Natural killer cell treated with Interleukin-12 subunit alpha and Interleukin-12 subunit beta and Interleukin-15 and Interleukin-18, amount 100 ng/mL, for 72 hours (primary cell): ENCODE measurements at places on chromosomes 1 and 21. TPM values are rescaled to one million over a fixed set of nuclear protein-coding genes. Genes with fewer than 3 reads are reported as not detected.

Gene OLFML3
- 1.2 TPM for total RNA-seq

Gene OR2T3
- 0.47 TPM for total RNA-seq

Gene ANKRD45
- not detected for total RNA-seq

Gene CFAP141
- total RNA-seq: not detected

Gene C1orf94
- not detected for total RNA-seq

DNA sequence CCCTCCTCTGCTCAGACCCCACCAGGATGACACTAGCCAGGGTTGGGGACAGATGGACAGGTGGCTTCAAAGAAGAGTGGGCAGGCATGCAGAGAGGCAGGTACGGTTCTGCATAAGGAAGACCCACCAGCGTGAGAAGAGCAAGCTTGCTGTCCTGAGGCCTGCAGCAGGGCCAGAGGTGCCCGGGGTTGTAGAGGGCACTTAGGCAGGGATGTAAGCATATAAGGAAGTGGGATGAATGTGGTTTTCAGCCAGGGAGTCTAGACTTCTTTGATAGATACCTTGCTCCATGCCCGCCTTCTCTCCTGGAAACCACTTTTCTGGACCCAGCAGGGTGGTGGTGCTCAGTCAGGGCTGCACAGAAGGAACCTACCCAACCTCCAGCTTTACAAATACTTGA, 1.4 kb downstream of the TTC39A start:
- DNase-seq: no peak
- H3K36me3 ChIP-seq: no peaks in the 10 kb centered on the region
- peak overlapping the region; percentile 30 for H3K4me3 ChIP-seq

- H3K4me1 ChIP-seq: no peaks in the 10 kb centered on the region
- DNase-seq: no peak
- no peak overlapping the region for H3K27ac ChIP-seq
- no peak overlapping the region for H3K4me3 ChIP-seq
- peaks cover 8% of the 10 kb centered on the region for H3K36me3 ChIP-seq
Observed at GRCh38 chr1:226292874-226293552, 16.0 kb downstream of the LIN9 start.

- DNase-seq: no peak
- peaks cover 23% of the 10 kb centered on the region for H3K27me3 ChIP-seq
- no peaks in the 10 kb centered on the region for H3K36me3 ChIP-seq
- peaks cover 7% of the 10 kb centered on the region for H3K4me1 ChIP-seq
- H3K4me3 ChIP-seq: peak within 1 kb of the TSS; percentile 62
- no peak within 1 kb of the TSS for H3K27ac ChIP-seq
Observed at GRCh38 chr1:227947676-227948492, at the start of gene WNT9A. TSS of gene WNT9A (minus strand) at chr1:227947932. CDS start at chr1:227947887, 45 bp downstream.

DNA sequence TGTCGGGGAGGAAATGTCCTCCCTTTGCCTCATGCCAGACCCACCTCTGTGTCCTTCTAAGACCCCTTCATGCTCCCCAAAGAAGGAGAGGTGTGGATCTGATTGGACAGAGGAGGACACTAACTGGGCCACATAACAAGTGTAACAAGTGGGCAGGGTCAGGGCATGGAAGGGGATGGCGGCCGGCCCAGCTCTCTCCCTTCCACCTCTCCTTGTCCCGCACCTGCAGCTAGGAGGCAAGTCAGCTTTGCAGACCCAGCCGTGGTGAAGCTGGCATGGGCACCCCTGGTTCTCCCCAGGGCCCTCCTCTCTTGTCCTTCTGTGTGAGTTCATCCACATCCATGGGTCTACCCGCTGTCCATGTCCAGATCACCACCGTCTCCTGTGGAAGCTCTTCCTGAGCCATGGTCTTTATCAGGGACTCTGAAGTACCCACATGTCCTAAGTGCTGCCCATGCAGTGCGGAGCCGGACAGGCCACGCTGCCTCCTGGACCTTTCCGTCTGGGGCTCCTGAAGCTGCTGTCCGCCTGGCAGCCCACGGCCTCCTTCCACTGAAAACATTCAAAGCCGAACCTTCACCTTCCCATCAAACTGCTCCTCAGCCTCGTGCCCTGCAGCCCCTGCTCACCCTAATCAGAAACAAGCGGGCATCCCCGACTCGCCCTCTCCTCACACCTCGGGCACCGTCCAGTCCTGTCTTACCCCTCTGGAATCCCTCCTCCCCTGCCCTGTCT, 460.5 kb downstream of the PTPRU start:
- H3K4me3 ChIP-seq: no peak overlapping the region
- H3K4me1 ChIP-seq: no peaks in the 10 kb centered on the region
- H3K36me3 ChIP-seq: no peaks in the 10 kb centered on the region
- peak overlapping the region; percentile 36 for H3K27ac ChIP-seq
- peaks cover 12% of the 10 kb centered on the region for H3K27me3 ChIP-seq
- peak; percentile 45 for DNase-seq

GRCh38 chr1:12649971-12650421, 6.1 kb downstream of the AADACL4 start:
- no peaks in the 10 kb centered on the region for H3K36me3 ChIP-seq
- H3K27ac ChIP-seq: no peak overlapping the region
- H3K27me3 ChIP-seq: peaks cover 19% of the 10 kb centered on the region
- peaks cover 11% of the 10 kb centered on the region for H3K4me1 ChIP-seq
- no peak for DNase-seq
- H3K4me3 ChIP-seq: no peak overlapping the region

DNA sequence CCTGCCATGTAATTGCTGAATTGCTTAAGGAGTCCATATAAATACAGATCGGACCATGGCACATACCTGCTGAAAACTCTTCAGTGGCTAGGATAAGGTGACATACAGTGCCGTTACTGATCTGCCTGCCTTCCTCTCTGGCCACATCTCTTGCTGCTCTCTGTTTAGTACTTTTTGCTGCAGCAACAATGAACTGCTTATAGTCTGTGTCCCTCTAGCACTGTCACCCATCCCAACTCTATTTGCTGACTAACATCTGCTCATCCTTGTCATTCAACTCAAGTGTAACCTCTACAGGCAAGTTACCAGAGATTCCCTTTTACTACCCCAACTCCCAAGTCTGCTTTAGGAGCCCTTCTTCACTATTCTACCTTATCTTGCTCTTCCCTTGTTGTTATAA, 65.6 kb downstream of the GTF2B start:
- no peak overlapping the region for H3K27ac ChIP-seq
- H3K4me1 ChIP-seq: no peaks in the 10 kb centered on the region
- H3K4me3 ChIP-seq: no peak overlapping the region
- DNase-seq: no peak
- peaks cover 6% of the 10 kb centered on the region for H3K36me3 ChIP-seq
- no peaks in the 10 kb centered on the region for H3K27me3 ChIP-seq

DNA sequence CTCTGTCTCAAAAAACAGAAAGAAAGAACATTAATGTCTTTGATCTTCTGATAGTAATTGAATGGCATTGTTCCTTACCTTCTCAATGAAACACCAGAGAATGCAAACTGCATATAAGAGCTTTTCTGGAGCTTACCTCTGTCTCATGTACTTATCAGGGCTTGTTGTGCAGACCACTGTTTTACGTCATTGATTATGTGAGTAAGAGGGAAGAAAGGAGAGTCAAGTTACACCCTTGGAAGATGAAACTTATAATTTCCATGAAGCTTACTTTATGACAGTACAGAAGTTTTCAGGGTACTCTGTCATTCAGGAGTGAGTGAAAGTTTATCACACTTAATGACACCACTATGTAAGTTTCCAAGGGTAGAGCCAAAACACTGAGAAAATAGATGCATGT, 49.0 kb upstream of the MAB21L3 start:
- H3K4me3 ChIP-seq: no peak overlapping the region
- DNase-seq: no peak
- H3K27me3 ChIP-seq: no peaks in the 10 kb centered on the region
- no peak overlapping the region for H3K27ac ChIP-seq

DNA sequence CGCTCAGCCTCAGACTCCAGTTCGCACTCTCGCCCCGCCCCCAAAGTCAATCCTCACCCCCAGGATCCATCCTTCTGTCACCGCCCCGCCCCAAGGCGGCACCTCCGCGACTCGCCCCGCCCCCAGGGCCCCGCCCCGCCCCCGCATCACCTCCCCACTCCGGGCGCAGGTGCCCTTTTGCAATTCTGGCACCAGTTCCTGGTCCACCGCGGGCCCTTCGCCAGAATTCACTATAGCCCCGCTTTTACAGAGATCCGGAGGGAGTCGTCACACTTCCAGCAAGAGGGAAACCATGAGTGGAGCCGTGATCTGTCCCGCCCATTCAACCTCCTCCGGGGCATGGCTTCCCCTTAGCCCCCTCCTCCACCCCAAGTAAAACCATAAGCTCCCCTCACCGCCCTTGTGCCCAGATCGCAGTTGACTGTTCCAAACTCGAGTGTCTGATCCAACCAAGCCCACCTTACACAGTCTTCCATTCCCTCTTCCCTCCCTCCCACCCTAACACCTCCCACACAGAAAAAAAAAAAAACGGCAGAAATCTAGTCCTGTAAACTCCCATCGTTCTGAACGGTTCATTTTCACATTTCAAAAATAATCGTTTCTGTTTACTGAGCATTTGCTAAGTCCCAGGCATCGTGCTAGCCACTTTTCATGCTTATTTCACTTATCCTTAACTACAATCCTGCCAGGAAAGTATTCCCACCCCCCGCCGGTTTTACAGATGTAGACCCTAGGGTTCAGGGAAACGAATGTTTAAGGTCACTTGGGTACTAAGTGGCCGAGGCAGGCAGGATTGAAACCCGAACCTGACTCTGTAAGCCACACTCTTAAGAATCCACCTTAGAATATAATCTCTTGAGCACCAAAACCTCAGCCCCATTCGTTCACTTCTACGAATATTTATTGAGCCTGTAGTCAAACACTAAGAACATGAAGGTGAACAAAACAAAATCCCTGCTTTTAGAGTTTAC, 1.3 kb upstream of the DNAJC16 start:
- H3K27me3 ChIP-seq: no peaks in the 10 kb centered on the region
- DNase-seq: peak; percentile 99
- H3K4me3 ChIP-seq: peak overlapping the region; percentile 97
- peaks cover 34% of the 10 kb centered on the region for H3K4me1 ChIP-seq
